ENCODE measurements at places on chromosomes 7 and 10. TPM values are rescaled to one million over a fixed set of nuclear protein-coding genes. Genes with fewer than 3 reads are reported as not detected.

The FBXL13 gene
- 3.4 TPM for total RNA-seq

The AGBL3 gene
- total RNA-seq = 3.0 TPM

The CAMK2B gene
- 0.23 TPM for total RNA-seq

The ZPBP gene
- total RNA-seq = not detected

The STEAP1 gene
- 1.0 TPM for total RNA-seq

The LBX1 gene
- not detected for total RNA-seq

The HHEX gene
- total RNA-seq = 182 TPM

- no peaks in the 10 kb centered on the region for H3K4me1 ChIP-seq
- H3K36me3 ChIP-seq = no peaks in the 10 kb centered on the region
Observed at GRCh38 chr10:24180891-24181290, 28.0 kb upstream of the KIAA1217 start.

GRCh38 chr10:72334196-72334824, 20.4 kb downstream of the DNAJB12 start:
- peak overlapping the region; percentile 37 for H3K4me3 ChIP-seq
- no peak for DNase-seq
- H3K27ac ChIP-seq = peak overlapping the region; percentile 42
- H3K4me1 ChIP-seq = peaks cover 17% of the 10 kb centered on the region

DNA sequence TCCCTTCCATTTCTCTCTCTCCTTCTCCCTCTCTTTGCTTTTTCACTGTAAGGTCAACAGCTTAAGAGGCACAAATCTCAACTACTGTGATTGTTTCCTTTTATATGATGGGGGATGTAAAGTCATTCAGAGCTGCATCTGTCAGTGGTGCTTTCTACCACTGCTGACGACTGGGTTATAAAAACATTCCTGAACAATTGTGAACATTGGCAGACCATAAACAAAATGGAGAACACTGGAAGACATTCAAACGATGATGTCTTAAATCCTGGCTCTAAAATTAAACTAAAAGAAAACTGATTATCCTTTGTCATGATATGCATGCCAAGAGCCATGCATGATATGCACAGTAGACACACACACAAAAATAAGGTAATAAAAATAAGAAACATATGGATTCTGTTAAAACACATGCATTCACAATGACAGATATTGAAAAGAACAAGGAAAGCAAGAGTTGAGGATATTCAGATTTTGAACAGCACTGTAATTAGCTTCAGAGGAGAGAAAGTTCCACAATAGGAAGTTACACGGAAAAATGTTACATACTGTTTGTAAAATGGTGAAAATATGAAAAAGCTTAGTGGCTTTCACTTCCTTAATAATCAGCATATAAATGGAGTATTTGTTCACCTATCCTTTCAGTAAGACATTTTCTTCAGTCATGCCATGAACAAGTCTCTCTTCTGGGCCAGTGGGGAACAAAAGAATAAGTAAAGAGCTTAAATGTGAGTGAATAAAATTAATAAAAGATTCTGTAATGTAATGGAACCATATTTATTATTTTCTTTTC, 89.2 kb downstream of the RNLS start:
- no peaks in the 10 kb centered on the region for H3K4me1 ChIP-seq
- no peak for DNase-seq
- no peaks in the 10 kb centered on the region for H3K27me3 ChIP-seq
- H3K4me3 ChIP-seq = no peak overlapping the region

DNA sequence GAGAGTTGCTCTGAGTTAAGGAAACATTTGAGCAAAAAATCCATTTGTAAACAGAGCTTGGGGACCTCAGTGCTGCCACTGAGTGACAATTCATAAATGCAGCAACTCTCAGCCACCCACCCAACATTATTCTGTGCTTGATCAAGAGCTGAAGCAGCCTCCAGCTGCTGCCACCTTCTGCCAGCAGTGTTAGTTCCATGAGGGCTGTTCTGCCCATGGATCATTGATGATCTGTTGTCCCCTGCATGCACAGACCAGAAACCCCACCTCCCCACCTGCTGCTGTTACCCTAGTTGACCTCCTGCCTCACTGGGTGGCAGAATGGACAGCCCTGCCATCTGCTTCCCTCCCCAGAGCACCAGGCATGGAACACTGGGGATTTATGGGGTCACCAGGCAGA, 305.4 kb downstream of the KCNMA1 start:
- no peaks in the 10 kb centered on the region for H3K36me3 ChIP-seq
- no peak overlapping the region for H3K4me3 ChIP-seq
- no peaks in the 10 kb centered on the region for H3K4me1 ChIP-seq
- H3K27ac ChIP-seq = no peak overlapping the region
- no peak for DNase-seq

DNA sequence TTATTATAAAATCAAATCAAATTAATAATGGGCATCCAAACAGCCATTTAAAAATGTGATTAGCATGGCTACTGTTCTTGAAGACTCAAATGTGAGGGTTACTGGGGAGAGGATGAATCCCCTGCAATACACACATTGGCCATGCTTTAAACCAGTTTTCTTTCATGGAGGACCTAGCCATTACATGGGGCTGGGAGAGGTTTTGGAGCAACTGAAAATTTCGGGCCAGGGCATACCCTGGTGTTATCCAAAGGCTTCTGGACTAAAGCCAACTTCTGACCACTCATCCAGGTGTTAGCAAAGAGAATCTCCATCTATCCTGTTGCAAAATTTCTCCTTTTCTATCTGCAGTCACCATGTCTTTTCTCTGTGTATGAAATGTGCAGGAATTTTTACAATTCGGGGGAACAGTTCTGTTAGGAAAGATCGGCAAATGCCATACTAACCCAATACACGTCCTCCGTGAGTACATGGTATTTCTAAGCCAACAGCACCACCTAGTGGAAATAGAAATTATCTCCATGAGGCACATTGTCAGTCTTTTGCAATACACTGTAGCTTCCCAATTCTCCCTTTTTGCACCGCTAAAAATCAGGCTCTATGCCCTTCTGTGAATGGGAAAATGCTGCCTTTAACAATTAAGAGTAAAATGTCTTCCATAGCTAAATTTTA, 47.0 kb upstream of the ZNF107 start:
- DNase-seq = peak; percentile 37
- no peak overlapping the region for H3K27ac ChIP-seq
- H3K36me3 ChIP-seq = peaks cover 3% of the 10 kb centered on the region
- H3K4me1 ChIP-seq = no peaks in the 10 kb centered on the region
- H3K4me3 ChIP-seq = no peak overlapping the region

DNA sequence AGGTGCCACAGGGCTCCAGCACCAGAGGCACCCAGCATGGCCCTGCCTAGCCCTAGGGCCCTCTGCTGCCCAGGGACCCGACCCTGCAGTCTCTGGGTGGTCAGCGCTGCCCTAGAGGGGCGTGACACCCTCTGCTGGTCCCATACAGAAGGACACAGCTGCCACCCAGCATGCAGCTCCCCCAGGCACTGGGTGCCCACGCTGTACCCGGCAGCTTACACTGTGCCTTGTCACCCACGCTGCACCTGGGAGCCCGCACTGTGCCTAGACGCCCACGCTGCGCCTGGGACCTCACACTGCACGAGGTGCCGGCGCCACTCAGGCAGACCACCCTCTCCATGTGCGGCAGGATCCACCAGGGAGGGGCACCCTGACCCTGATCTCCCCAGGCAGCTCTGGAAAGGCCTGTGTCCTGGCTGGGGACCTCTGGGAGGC, 55.2 kb downstream of the PWWP2B start:
- DNase-seq = no peak
- no peak overlapping the region for H3K4me3 ChIP-seq
- peaks cover 15% of the 10 kb centered on the region for H3K27me3 ChIP-seq

GRCh38 chr7:158377800-158378623, 209.6 kb downstream of the PTPRN2 start:
- no peak overlapping the region for H3K4me3 ChIP-seq
- no peaks in the 10 kb centered on the region for H3K4me1 ChIP-seq
- peaks cover 24% of the 10 kb centered on the region for H3K36me3 ChIP-seq
- no peak for DNase-seq

GRCh38 chr7:477626-478220, 41.9 kb downstream of the PDGFA start:
- peaks cover 12% of the 10 kb centered on the region for H3K27me3 ChIP-seq
- H3K27ac ChIP-seq = no peak overlapping the region

GRCh38 chr7:91771921-91772815, 108.3 kb downstream of the MTERF1 start:
- H3K4me3 ChIP-seq = no peak overlapping the region
- H3K27ac ChIP-seq = no peak overlapping the region
- no peaks in the 10 kb centered on the region for H3K4me1 ChIP-seq
- no peak for DNase-seq
- H3K36me3 ChIP-seq = no peaks in the 10 kb centered on the region

GRCh38 chr10:127734753-127735152, 2.2 kb upstream of the FOXI2 start:
- H3K4me1 ChIP-seq = peaks cover 6% of the 10 kb centered on the region
- no peak overlapping the region for H3K27ac ChIP-seq
- peaks cover 6% of the 10 kb centered on the region for H3K36me3 ChIP-seq
- peaks cover 20% of the 10 kb centered on the region for H3K27me3 ChIP-seq
- peak; percentile 23 for DNase-seq

GRCh38 chr10:29881336-29881771, 178.0 kb downstream of the JCAD start:
- no peak for DNase-seq
- no peak overlapping the region for H3K27ac ChIP-seq
- H3K4me1 ChIP-seq = no peaks in the 10 kb centered on the region
- H3K4me3 ChIP-seq = no peak overlapping the region
- peaks cover 2% of the 10 kb centered on the region for H3K27me3 ChIP-seq

- peaks cover 3% of the 10 kb centered on the region for H3K27me3 ChIP-seq
- no peak for DNase-seq
- no peaks in the 10 kb centered on the region for H3K4me1 ChIP-seq
- no peak overlapping the region for H3K4me3 ChIP-seq
- peaks cover 4% of the 10 kb centered on the region for H3K36me3 ChIP-seq
Observed at GRCh38 chr7:12291870-12292269, 80.8 kb downstream of the TMEM106B start.

DNA sequence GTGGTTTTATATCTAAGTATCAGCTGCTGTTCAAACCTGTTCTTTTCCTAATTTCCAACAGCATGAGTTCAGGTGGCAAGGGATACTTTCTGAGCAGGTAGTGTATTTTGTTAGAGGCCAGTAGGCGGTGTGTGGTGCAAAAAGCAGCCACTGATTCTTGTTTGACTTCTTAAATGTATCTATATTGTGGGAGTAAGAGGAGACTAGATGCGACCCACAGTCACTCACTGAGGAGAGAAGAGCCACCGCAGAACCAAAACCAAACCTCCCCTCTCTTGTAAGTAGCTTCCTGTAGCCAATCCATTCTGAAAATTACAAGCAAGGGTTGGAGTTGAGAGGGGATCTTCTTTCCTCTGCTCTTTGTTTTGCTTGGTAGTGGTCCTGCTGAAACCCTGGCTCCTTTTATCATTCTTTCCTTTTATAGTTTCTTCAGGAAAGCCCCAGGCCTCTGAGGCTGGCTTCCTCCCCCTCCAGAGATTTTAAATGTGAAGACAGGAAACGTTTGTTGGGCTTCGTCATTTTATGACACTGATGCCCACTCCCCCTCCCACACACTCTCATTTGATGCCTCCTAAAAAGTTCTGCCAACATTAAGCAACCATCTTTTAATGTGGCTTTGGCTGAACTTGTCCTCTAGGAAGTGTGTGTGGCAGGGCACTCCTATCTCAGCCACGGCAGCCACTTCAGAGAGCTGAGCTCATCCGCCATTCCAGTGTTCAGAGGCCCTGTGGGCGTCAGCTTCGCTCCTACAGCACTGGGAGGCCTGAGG, 566.0 kb downstream of the SUGCT start:
- H3K27me3 ChIP-seq = peaks cover 2% of the 10 kb centered on the region
- H3K27ac ChIP-seq = no peak overlapping the region
- peaks cover 11% of the 10 kb centered on the region for H3K4me1 ChIP-seq
- H3K36me3 ChIP-seq = no peaks in the 10 kb centered on the region

- H3K4me1 ChIP-seq = peaks cover 8% of the 10 kb centered on the region
- peaks cover 8% of the 10 kb centered on the region for H3K36me3 ChIP-seq
- H3K27me3 ChIP-seq = peaks cover 6% of the 10 kb centered on the region
- H3K27ac ChIP-seq = no peak within 1 kb of the TSS
Observed at GRCh38 chr10:17454161-17455014, at the start of gene ST8SIA6. Gene ST8SIA6 (minus strand): TSS chr10:17454595. CDS start chr10:17454255, 340 bp downstream.

- H3K27me3 ChIP-seq = peaks cover 1% of the 10 kb centered on the region
- no peak overlapping the region for H3K27ac ChIP-seq
- no peak for DNase-seq
- no peak overlapping the region for H3K4me3 ChIP-seq
Observed at GRCh38 chr7:50648076-50648475, 82.9 kb upstream of the DDC start.

GRCh38 chr10:102643336-102644065, 778 bp upstream of the TRIM8 start:
- peaks cover 25% of the 10 kb centered on the region for H3K27me3 ChIP-seq
- H3K36me3 ChIP-seq = peaks cover 42% of the 10 kb centered on the region
- peak overlapping the region; percentile 94 for H3K27ac ChIP-seq
- peaks cover 45% of the 10 kb centered on the region for H3K4me1 ChIP-seq
- DNase-seq = peak; percentile 61

DNA sequence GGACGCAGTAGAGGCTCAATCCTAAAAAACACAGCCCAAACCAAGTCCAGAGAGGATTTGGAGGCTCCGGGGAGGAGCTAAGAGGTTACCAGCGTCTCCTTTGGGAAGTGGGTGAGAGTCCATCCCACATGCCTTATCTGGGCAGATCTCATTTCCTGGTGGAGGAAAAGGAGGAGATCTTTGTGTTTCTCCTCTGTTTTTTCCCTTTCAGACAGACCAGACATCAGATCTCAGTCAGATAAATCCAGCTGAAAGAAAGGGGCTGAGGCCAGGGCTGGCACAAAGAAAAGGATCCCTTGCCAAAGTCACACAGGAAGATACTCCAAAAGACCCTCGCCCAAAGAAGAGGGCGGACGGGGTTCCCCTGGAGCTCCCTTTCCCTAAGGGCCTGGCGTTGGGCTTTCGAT, 58.3 kb upstream of the COMTD1 start:
- H3K36me3 ChIP-seq = no peaks in the 10 kb centered on the region
- no peak for DNase-seq
- H3K27ac ChIP-seq = no peak overlapping the region
- no peak overlapping the region for H3K4me3 ChIP-seq
- H3K27me3 ChIP-seq = no peaks in the 10 kb centered on the region

GRCh38 chr10:83536426-83536825, 602.9 kb upstream of the GHITM start:
- H3K36me3 ChIP-seq = no peaks in the 10 kb centered on the region
- H3K4me3 ChIP-seq = no peak overlapping the region
- H3K4me1 ChIP-seq = peaks cover 11% of the 10 kb centered on the region

DNA sequence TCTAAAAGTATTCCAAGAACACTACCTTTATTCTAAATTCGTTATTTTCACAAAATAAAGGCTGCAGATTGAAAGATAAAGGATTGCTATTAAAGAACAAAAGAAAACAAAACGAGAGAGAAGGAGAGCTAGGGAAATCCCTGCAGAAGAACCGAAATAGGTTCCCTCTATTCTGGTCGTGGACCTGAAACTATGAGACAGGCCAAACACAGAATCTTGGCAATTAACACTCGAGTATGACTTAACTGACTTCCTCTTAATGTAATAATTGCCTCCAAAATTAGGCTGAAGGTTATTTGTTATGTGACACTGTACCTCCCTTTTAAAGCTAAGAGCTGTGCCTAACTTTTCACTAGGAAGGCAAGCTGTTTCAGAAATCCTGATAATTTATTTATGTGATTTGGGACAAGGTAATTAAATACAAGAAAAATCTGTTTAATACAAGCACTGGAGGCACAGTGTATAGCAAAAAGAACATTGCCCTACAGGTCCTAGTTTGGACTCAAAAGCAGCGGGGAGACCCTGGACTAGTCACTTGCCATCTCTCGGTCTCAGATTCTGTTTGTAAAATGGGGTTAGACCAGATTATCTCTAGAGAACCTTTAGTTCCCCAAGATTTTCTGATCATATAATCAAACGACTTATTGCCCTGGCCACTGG, 11.6 kb downstream of the NAMPT start:
- no peak for DNase-seq
- H3K36me3 ChIP-seq = peaks cover 23% of the 10 kb centered on the region
- no peak overlapping the region for H3K27ac ChIP-seq
- H3K4me1 ChIP-seq = peaks cover 3% of the 10 kb centered on the region
- H3K4me3 ChIP-seq = no peak overlapping the region

All from endothelial cell (in vitro differentiated cells).